ENCODE measurements at places on chromosomes 2 and 18.

GRCh38 chr2:44389895-44390294, 28.1 kb downstream of the CAMKMT start:
- DNase-seq = no peak

DNA sequence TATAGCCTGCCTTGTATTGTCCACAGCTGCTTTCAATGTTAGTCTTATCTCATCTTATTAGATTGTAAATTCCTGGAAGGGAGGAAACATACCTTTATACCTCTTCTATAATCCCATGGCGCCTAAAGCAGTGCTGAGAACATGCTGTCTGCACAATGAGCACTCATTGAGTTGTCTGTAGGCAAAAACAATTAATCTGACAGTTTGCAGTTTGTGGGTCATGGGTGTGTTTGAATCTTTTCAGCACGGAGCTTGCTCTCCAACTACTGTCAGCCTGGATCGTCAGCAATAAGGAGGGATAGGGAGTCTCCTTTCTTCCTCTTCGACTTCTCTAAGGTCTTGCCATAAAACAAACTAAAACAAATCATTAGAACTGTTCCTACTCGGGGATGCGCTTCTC, 26.5 kb upstream of the GREB1L start:
- DNase-seq = no peak

- no peak for DNase-seq
Measured at GRCh38 chr2:210756855-210757254, 200.5 kb downstream of the CPS1 start.

DNA sequence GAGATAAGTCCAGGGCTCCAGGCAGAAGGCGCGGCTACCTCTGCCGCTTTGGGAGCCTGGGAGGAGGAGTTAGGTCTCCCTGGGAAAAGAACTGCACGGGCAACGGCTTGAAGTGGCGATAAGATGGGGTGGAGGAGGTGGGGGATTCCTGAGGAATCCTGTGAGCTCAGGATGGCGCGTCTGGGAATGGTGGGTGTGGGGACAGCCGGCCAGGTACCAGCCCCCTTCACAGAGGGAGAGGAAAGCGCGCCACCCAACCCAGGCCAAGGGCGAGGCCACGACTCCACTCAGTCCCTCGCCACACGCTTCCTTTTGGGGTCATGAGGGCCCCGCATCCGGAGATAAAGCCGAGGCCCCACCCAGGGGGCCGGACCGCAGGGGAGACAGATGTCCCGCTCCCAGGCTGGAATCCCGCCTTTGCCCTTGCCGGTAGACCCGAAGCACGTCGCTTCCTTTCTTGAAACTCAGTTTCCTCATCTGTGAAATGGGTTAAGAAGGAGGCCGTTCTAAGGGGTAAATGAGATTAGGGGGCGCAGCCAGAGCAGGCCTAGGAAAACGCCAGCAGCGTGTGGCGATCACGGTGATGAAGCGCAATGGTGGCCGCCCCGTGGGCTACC, 1.7 kb upstream of the CTDSP1 start:
- no peak for DNase-seq

GRCh38 chr2:219852626-219853025, 225.2 kb downstream of the SLC4A3 start:
- DNase-seq = no peak

- DNase-seq = no peak
Measured at GRCh38 chr2:8490166-8490721, 191.6 kb upstream of the ID2 start.

DNA sequence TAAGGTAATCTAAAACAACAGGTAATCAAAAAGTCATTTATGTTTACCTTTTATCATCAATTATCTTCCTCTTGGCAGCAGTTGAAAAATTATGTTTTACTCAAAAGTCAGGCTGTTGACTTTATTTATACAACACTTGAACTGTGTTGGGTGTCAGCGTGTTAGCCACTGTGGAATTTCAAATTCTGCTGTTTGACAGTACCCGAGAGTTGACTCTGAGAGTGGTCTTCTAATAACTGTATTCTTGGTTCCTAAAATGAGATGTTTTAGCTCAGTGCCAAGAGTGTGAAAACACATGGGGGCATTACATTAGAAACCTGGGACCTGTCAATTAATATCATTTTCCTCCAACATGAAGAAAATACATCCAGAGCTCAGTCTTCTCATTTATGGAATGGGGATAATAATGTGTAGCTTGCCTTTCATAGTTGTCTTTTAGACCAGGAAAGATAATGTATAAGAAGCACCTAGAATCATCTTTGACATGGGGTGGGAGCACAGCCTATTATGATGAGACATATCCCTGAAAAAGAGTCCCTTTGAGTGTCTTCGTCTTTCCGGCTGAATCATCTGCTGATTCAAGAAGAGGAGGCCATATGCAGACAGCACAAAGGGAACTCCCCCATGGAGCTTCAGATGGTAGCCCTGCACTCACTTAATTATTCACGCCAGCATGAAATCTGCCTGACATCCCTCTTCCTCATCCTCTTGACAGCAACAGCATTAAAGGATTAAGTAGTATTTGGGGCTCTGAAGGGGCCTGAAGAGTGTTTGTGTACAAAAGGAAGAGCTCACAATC, 89.1 kb downstream of the AFF3 start:
- DNase-seq = no peak

- DNase-seq = no peak
Measured at GRCh38 chr18:50751947-50752346, 67.9 kb downstream of the MRO start.

GRCh38 chr2:124027182-124027581, 2.1 kb downstream of the CNTNAP5 start:
- DNase-seq = no peak

DNA sequence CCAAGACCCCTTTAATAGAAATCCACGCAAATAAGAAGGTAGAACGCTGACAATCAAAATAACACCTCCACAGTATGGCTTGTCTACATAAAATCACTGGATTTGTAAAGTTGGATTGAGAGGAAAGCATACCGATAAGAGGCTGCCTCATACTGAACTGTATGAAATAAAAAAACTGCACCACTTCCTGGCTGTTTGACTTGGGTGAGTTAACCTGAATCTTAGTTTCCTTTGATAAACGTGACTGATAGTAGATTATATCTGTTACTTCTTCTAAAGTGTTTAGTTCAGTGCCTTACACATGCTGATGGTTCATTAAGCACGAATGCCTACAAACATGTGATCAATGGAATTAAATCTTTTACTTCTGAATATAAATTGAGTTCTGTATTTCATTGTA, 140.4 kb upstream of the RNF152 start:
- DNase-seq = no peak

DNA sequence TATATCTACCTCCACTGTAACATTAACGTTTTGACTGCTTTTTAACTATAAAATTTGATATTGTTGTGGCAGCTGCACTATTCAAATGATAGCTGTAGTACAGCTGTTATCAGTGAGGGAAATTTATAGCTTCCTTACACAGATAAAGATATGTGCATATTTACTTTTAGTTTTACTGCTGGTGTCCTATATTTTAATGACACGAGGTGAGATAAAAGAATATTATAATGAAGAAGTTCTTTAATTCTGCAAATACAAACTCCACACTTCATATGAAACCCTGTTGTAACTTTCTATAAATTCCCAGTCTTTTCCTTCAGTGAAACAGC, 427.8 kb upstream of the ZEB2 start:
- DNase-seq = no peak

DNA sequence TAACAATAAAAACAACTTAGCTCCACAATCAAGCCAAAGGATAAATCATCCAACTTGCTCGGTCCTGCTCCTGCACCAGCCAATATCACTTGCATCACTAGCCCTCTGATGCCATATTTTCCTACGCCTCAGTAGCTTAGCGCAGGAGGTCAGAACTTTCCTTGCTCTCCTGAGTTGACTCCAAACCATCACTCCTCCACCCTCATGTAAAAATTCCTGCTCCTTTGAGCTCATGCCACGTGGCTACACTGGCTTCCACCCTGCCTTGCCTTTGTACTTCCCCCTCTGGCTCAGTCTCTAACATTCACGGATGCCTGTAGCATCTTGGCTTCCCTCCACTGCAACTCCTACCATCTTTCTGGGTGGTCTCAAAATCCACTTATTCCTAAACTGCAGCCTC, 25.2 kb downstream of the AAK1 start:
- no peak for DNase-seq

GRCh38 chr2:25808006-25808383, 70.3 kb downstream of the ASXL2 start:
- DNase-seq = no peak

DNA sequence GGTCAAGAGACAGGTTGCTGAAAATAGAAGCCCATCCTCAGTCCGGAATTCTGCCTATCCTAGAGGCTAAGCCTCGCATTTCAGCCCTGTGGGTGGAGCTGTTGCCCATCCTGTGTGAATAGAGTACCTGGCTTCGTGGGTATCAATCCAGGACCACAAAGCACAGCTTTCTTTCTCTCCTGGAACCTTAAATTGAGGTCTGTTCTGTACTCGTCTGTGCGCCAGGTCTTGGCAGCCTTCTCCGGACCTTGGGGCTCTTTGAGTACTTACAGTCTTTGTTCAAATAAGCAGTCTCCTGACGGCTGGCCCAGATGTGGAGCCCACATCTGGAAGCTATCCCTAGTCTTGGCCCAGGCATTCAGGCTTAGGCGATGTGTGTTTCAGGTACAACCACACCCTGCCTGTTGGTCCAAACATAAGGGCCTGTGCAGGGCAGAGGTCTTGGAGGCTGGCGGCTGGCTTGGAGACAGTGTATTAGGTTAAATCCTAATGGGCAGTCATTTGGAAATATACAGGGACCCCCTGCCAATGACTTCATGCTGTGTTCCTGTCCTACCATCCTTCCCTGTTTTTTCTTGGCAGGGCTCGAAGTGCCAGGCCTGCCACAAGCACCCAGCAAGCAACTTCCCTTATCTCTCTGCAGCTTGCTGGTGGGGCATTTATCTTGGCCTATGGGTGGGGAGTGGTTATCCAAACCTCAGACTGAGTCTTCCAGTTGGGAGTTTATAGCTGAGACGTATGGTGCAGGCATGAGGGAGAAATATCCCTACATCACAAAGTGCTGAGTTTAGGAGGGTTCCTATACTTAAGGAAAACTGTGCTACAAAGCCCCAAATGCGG, 294.1 kb downstream of the BCL2 start:
- no peak for DNase-seq

DNA sequence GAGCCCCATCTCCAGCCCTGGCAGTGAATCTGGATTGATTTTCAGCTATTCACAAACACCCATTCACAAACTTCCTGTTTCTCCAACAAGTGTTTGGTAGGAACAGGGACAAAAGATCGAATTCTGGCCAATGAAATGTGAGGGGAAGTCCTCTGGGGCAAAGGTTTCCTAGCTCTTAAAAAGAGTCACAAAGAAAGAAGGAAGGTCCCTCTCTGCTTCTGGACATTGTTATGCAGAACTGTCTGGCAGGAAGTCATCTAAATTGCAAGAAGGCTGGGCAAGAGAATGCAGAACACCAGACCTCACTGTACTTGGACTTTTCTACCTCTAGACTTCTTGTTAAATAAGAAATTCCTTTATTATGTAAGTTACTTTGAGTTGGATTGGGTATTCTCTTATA, 137.3 kb downstream of the CCDC148 start:
- DNase-seq = no peak
